ENCODE measurements at places on chromosomes 5 and 9. TPM values are rescaled to one million over a fixed set of nuclear protein-coding genes. Genes with fewer than 3 reads are reported as not detected.

FBXL7 gene
- polyA plus RNA-seq: 0.22 TPM

ARHGEF39 gene
- polyA plus RNA-seq: 0.88 TPM

POMT1 gene
- polyA plus RNA-seq: 12.6 TPM

- DNase-seq: no peak
Measured at GRCh38 chr5:142544071-142544753, 141.7 kb downstream of the FGF1 start.

- DNase-seq: no peak
Measured at GRCh38 chr9:68974901-68975300, 39.0 kb downstream of the PRKACG start.

DNA sequence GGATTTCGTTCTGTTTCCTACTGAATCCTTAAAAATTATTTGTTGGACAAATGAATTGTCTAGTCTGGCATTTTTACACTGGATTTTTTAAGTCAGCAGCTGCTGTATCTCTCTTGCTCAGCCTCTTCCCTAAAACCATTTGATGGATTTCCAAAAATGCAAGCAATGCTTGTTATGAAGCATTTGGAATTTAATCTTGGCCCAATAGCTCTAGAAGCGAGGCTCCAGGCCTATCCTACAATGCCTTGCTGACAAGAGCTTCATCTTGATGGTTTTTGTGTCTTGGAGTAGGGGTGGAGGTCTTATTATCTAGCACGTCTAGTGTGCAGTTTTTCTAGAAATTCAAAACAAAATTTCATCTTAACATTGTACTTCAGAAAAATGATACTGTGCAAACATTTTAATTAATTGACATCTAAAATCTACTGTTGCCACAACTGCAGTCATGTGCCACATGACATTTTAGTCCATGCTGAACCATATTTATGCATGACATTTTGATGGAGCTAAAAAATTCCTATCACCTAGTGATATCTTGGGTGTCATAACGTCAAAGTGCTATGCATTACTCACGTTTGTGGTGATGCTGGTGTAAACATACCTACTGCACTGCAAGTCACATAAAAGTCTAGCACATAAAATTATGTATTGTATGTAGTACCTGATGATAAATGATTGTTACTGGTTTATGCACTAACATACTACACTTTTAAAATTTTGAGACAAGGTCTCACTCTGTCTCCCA, 5.9 kb upstream of the RAD23B start:
- DNase-seq: no peak

- DNase-seq: no peak
Measured at GRCh38 chr9:85534340-85534739, 207.4 kb downstream of the AGTPBP1 start.
